ENCODE measurements at places on chromosomes 7 and 10.

DNA sequence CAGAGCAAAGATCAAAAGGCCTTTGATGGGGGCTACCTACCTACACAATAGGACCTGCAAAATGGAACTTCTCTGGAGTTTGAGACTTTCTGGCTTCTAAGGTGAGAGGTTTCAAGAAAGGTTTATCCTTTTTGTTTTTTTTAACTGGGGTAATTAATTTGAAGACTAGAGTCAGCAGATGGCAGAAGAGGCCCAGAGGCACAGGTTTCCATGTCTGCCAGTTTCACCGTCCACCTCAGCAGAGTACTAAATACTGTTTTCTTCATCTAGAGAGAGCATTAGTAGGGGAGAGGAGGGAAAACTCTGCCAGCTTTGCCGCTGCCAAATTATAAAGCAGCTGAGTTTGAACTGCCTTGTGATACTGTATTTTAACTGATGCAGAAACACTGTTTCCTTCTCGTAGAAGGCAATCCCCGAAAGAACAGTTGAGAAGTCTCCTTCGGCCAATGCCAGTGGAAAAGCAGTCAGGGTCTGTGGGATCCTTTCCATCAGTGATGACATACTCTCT lies 138.7 kb downstream of the SLC25A13 start:
- DNase-seq: no peak

- no peak for DNase-seq
These were observed 150.9 kb upstream of the COBL start for GRCh38 chr7:51467384-51468017.

DNA sequence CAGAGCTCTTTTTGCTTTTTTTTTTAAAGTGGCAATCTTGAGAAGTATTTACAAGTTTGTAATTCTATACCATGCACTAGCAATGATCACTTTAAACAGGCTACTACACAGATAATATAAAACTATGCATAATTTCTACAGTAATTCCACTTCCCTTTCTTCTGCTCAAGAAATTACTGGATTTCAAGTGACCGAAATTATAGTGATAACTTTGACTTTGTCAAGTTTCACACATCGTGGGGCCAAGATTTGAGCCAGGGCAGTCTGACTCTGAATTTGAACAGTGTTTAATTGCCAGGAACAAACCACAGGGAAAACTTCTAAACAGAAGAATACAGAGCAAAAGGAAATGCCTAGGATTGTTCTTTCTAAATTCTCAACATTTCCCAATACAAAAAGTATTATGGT lies 288.3 kb upstream of the MKLN1 start:
- no peak for DNase-seq

DNA sequence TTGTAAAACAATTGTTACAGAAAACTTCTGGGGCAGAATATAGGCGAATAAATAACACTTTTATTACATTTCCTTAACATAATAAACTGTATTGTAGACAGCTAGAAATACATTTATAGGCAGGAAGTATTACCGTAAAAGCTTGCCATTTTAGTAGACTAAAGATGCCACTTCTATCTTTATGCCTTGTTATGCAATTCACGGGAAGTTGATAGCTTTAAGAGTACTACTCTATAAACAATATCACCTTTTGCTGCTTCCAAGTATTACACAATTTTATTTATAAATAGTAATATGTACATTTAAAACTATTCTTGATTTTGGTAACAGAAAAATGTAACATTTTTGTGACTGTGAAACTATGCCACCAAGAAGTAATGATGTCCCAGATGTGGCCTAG lies 37.9 kb downstream of the PALS2 start:
- no peak for DNase-seq

DNA sequence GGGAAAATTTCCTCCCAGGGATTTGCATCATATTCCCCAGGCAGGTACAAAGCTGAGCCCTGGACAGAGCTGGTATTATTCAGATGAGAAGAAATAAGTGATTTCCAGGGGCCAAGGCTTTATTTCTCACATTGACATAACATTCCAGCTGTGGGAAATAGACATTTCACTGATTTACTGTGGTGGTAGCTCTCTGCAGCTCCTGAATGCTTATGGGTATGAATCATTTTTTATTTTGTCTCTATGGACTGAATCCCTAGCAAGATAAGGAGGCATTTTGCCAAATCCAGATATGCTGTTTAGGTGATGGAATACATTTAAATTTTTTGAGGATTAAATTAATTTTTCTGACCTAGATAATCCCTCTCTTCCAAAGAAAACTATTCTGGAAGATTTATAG lies 97.9 kb downstream of the MTPN start:
- DNase-seq: peak; percentile 3

DNA sequence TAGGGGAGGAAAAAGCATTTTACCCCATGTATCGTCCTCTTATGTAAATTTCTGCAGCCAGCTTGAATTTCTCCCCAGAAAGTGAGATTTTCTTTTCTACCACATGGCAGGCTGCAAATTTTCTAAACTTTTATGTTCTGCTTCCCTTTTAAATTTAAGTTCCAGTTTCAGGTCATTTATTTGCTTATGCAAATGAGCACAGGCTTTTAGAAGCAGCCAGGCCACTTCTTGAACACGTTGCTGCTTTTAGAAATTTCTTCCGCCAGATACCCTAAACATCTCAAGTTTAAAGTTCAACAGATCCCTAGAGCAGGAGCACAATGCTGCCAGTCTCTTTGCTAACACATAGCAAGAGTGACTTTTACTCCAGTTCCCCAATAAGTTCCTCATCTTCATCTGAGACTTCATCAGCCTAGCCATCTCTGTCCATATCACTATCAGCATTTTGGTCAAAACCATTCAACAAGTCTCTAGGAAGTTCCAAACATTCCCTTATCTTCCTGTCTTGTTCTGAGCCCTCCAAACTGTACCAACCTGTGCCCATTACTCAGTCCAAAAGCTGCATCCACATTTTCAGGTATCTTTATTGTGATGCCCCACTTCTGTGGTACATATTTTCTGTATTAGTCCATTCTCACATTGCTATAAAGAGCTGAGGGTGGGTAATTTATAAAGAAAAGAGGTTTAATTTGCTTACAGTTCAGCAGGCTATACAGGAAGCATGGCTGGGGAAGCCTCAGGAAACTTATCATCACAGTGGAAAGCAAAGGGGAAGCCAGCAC lies 16.3 kb downstream of the EZH2 start:
- no peak for DNase-seq

DNA sequence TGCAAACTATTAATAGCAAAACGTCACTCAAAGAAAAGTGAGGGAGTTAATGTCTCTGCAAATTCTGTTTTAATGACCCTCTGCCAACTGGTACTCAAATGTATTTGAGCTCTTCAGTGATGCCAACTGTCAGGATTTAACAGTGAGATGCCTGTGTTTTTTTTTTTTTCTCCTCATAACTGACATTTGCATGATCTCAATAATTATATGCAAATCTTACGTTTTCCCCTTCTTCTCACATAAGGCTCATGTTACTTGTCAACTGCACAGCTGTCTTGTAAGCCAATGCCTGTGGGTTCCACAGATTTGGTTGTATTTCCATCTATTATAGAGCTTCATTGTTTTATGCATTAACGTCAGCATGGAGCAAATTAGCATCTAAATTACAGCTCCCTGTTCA lies 38.2 kb downstream of the PPP1R3A start:
- no peak for DNase-seq

DNA sequence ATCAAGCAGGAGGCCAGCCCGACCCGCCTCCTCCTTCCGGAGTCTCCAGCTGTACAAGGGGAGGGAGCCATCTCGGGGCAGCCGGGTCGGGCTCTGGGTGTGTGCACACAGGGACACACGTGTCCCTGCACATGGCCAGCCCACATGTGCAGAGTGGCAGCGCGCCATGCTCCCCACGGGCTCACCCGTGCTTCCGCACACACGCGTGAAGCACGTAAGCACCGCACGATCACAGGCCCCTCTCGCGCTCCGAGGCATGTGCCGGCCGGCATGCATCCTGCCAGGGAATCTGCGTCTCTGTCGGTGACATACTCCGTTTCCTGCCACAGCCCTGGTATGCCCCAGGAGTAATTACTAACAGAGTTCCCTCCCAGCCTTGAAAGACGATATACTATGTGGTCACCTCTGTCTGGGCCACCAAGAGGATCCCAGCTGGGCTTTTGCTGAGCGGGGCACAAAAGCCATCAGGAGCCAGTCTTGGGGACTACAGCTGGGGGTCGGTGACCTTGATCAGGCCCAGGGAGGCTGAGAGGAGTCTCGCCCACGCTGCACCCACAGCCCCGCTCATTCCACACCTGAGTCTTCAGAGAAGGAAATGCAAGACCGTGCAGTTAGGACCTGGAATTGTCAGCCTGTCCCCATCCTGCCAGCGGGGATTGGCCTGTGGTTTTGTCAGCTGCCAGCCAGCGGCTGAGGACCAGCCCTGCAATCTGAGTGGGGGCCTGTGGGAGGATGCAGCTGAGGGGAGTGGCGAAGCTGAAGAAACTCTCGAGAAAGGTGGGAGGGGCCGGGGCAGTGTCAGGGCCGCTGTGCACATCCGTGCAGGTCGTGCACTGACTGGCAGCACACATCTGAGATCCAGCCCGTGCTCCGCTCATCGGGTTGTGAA lies 11.0 kb upstream of the LFNG start:
- peak; percentile 72 for DNase-seq

DNA sequence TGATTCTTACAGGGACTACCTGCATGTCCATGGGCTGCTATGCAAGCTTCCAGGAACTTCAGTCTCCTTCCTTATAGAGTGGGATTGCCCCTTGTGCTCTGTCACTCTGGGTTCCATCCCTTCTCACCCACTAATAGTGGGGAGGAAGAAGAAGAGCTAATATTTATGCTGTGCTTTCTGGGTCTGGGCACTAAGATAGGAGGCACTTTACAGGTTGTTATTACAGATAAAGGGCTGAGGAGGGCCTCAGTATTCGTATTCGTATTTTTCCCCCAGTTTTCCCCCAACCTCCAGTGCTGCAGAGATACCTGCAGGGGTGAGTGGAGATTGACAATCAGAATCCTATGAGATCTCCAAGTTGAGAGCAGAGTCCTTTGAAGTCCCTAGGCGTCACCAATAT lies 14.2 kb downstream of the HK1 start:
- DNase-seq: no peak

DNA sequence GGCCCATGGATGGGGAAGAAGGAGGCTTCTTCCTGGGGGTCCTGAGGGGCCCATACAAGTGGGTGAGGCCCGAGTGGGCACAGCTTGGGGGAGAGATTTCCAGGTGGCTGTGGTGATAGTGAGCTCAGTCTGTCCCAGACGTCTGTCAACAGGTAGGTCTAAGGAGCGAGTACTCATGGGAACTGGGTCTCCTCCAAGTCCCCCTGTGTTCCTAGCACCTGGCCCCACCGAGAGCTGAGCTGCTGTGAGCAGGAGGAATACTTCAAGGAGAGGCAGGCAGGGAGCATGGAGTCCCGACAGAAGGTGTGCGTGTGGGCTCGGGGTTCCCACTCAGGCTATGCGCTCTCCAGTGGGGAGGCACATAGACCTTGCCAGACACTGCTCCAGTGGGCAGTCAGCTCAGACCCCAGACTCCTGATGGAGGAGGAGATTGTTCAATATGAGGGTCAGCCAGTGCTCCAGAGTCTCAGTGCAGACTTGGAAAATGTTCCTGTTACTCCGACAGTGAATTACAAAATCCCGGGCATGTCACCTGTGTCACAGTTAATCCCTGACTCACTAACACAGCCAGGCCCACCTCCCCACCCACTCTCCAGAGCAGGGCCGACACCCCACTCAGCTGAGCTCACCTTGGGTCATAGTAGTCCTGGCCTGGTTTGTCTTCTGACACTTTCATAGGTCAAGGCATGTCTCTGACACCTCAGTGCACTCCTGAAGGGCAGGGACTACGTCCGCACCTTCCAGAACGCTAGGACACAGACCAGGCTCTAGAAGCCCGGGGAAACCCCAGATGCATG lies 28.2 kb upstream of the C10orf53 start:
- DNase-seq: no peak

DNA sequence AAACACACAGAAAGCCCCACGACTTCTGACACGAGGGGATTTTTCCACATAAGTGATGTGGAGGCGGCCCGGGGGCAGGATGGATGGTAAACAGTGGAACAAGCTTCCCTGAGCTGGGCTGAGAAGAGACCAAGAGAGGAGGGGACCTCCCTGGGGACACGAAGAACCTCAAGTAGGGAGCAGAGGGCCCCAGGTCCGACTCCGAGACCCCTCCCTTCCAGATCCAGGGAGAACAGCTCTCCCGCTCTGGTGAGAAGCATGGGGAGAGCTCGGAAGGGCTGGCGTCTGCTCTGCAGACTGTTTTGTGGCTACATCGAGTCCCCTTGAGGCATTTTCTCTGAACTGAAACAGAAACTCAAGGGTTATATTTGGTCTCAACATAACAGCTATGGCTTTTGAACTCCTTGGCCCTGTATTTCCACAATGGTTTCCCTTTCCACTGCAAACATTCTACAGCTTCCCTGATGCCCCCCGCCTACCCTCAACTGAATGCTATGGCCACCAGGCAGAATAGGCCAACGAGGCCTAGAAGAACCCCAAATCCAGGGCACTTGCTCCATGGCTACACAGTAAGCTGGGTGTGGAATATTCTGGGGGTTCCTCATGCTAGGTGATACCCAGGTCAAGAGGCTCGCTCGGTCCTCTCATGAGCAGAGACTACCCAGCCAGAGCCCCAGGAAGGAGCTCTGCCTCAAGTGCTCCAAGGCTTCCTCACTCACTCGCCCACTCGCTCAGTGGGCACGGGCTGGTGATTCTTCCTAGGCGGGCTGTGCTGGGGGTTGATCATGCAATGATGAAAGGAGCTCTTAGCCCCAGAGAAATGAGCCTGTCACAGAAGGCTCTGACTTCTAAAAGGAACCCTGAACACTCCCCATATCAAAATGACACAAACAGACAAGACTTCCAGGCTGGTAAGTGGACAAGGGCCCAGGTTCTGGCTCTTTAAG lies 47.5 kb downstream of the FAM53B start:
- no peak for DNase-seq

- no peak for DNase-seq
These were observed 35.0 kb upstream of the EIF4H start for GRCh38 chr7:74138945-74139843.

GRCh38 chr10:69728335-69728870 lies 73.3 kb upstream of the COL13A1 start:
- peak; percentile 80 for DNase-seq

- DNase-seq: no peak
These were observed 79.5 kb downstream of the DIP2C start for GRCh38 chr10:609868-610545.

DNA sequence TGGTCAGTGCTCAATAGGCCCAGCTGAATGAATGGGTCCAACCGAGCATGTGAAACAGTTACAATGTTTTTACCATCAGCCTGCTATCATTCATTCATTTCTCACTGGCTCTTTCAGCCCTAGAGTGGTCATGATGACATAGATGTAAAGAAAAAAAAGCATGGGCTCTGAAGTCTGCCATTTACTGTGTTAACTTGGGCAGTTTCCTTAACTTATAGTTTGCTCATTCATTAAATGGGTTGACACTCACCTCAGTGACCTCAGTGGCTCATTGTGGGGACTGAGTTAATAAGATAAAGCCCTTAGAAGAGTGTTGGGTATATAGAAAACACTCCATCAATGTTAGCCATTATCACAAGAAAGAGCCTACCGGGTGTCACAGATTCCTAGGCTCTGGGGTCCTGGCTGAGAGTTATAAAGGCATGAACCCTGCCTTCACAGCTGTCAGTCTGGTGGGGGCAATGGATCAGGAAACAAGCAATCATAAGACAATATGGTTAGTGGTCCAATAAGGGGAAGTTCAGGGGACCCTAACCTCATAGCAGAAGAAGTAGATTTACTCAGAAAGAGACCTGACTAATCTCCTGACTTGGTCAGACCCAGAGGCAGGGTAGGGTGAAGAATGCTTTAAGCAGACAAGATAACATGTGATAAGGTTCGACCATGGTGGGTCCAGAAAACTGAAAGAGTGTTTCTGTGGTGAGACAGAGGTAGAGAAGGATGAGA lies 29.7 kb upstream of the GPAM start:
- no peak for DNase-seq

GRCh38 chr7:86844608-86845007 lies 200.9 kb downstream of the GRM3 start:
- no peak for DNase-seq
